ENCODE measurements at places on chromosomes 2 and 18. TPM values are rescaled to one million over a fixed set of nuclear protein-coding genes. Genes with fewer than 3 reads are reported as not detected.
A peak's percentile ranks its signal among the peaks of the same experiment; 100 is the strongest.

TBR1 gene
- not detected for total RNA-seq

DNA sequence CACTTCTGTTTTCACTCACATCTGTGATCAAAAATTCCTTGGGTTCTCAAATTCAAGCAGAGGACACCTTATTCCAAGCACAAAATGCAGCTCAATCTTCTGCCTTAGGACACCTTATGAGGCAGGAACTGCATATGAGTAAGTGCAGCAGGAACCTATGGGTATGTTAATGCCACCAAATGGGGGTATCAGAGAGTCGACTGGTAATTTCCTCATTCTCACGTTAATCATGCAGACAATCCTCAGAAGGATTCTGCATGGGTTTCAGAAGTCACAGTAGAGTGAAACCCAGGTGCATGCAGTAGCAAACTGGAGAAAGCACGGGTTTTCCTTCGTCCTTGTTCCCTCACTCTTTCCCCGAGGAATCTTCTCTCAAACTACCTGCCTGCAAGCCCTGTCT lies 452.8 kb downstream of the CBLN2 start:
- no peak overlapping the region for H3K4me3 ChIP-seq
- H3K36me3 ChIP-seq: no peaks in the 10 kb centered on the region
- H3K27ac ChIP-seq: no peak overlapping the region

DNA sequence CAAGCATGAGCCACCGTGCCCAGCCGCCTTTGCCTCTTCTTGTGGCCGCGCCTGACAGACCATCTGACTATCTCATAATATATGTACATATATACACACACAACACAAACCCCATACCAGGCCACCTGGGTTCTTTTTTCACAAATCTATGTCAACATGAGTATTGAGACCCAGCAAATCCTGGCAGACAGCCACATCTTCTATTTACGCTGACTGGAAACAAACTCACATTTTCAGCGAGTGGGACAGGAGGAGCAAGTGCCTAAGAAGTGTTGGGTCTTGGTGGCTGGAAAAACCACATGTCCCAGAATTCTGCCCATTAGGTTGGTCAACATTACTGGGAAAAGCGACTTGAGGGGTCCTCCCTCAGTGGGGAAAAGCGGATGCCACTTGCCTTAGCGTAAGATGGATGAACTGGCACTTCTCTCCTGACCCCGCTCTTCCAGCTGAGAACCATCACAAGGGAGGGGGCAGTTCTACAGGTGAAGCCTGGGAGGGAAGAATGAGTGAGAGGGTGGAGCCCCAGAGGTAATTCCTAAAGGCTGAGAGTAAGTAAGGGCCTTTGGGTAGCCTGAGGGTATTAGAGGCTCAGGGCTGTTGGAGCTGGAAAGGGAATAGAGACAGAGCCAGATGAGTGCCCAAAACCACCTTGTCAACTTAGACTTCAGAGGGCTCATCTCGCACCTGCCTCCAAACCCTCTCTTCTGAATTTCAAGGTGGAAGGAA lies 1.9 kb downstream of the SCYGR3 start:
- H3K36me3 ChIP-seq: no peaks in the 10 kb centered on the region
- DNase-seq: no peak
- no peak overlapping the region for H3K27ac ChIP-seq
- H3K27me3 ChIP-seq: peaks cover 14% of the 10 kb centered on the region
- no peaks in the 10 kb centered on the region for H3K4me1 ChIP-seq
- H3K4me3 ChIP-seq: no peak overlapping the region

IL1RN gene
- 20.5 TPM for total RNA-seq

SRD5A2 gene
- not detected for total RNA-seq

DNA sequence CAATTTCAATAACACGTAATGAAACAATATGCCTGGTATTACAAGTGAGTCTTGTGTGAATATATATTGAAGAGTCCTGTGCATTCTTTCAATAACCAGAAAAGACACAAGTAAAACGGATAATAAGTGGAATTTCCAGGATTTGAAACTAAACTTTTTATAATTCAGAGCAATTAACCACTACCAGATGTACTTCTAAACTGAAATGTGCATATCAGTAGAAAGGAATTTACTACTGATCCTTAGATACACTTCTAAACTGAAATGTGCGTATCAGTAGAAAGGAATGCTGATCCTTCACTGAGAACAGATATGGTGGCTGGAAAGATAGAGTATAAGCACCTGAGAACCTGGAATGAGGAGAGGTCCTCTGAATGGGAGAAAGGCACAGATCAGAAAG lies 470.9 kb upstream of the SPHKAP start:
- H3K27me3 ChIP-seq: no peaks in the 10 kb centered on the region
- no peaks in the 10 kb centered on the region for H3K4me1 ChIP-seq
- DNase-seq: no peak
- H3K27ac ChIP-seq: no peak overlapping the region

GRCh38 chr2:80971-81736 lies 34.8 kb upstream of the FAM110C start:
- no peak overlapping the region for H3K4me3 ChIP-seq
- H3K27me3 ChIP-seq: peaks cover 27% of the 10 kb centered on the region
- H3K27ac ChIP-seq: no peak overlapping the region
- H3K36me3 ChIP-seq: no peaks in the 10 kb centered on the region
- H3K4me1 ChIP-seq: no peaks in the 10 kb centered on the region

DNA sequence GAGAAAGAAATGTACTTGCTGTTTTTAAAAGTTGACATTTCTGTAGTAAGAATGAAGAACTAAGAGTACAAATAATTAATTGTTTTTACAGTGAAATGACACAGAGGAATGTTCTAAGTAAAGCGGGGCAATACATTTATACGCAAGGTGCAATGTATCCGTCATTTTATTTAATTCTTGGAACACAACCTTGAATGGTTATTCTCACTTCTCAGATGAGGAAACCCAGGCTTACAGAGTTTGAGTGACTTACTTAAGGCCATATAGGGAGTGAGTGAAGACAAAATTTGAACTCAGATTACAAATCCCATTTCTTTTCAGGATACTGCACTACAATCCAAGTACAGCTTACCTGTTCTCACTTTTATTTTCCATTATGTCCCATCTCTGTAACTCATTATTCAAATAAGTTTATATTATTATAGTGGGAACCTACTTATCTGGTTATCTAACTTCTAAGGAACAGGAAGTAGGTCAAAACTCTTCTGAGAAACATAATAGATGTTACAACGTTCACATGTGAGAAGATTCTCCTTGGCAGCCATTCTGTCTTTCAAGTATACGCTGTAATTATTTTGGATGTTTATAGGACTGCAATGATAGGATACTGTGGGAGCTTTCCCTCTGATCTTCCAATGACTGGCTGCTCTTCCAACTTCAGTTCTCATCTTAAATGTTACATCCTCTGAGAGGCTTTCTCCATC lies 12.3 kb upstream of the STK17B start:
- H3K4me1 ChIP-seq: peaks cover 11% of the 10 kb centered on the region
- H3K4me3 ChIP-seq: no peak overlapping the region
- no peak for DNase-seq
- peaks cover 3% of the 10 kb centered on the region for H3K27me3 ChIP-seq
- no peak overlapping the region for H3K27ac ChIP-seq

- no peaks in the 10 kb centered on the region for H3K36me3 ChIP-seq
- no peak overlapping the region for H3K27ac ChIP-seq
- H3K4me1 ChIP-seq: no peaks in the 10 kb centered on the region
- DNase-seq: no peak
Measured at GRCh38 chr2:101931402-101931801, 60.4 kb upstream of the IL1R2 start.

PCARE gene
- total RNA-seq: not detected

- H3K4me3 ChIP-seq: no peak overlapping the region
- H3K36me3 ChIP-seq: peaks cover 4% of the 10 kb centered on the region
- H3K27ac ChIP-seq: no peak overlapping the region
- no peak for DNase-seq
Measured at GRCh38 chr18:55489034-55489986, 98.7 kb downstream of the TCF4 start.

DNA sequence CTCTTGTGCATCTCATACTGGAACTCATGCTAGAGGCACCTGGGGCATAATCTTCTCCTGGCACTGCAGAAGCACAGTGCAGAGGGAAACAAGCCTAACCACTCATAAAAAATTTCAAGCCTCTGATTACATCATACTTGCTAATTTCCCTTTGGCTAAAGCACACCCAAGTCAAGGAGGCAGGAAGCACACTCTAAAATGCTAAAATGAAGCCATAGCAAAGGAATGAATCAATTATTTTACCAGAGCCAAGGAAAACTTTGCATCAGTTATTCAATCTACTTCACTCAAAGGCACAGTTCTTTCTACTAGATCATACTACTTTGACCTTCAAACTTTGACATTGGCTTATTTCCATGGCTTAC lies 79.6 kb upstream of the SPOPL start:
- peaks cover 10% of the 10 kb centered on the region for H3K4me1 ChIP-seq
- H3K36me3 ChIP-seq: peaks cover 15% of the 10 kb centered on the region
- no peak for DNase-seq

DNA sequence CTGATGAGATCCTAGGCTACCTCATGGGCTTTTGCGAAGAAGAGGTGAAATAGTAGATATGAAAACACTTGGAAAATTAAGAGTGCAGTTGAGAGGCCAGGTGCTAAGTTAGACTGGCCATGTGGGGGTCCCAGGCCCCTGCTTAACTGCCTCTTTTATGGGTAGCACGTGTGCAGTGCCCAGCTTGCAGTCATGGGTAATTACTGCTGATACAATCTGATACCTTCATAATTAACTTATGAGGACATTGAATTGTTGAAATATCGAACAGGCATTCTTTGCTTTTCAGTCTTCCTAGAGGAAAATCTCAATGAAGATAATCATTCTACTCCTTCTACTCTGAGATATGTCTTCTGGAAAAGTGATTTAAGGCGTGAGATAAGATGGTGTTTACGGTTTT lies 11.6 kb downstream of the TRAF3IP1 start:
- peaks cover 16% of the 10 kb centered on the region for H3K36me3 ChIP-seq
- no peak overlapping the region for H3K4me3 ChIP-seq
- no peak overlapping the region for H3K27ac ChIP-seq
- H3K27me3 ChIP-seq: no peaks in the 10 kb centered on the region
- H3K4me1 ChIP-seq: no peaks in the 10 kb centered on the region

DNA sequence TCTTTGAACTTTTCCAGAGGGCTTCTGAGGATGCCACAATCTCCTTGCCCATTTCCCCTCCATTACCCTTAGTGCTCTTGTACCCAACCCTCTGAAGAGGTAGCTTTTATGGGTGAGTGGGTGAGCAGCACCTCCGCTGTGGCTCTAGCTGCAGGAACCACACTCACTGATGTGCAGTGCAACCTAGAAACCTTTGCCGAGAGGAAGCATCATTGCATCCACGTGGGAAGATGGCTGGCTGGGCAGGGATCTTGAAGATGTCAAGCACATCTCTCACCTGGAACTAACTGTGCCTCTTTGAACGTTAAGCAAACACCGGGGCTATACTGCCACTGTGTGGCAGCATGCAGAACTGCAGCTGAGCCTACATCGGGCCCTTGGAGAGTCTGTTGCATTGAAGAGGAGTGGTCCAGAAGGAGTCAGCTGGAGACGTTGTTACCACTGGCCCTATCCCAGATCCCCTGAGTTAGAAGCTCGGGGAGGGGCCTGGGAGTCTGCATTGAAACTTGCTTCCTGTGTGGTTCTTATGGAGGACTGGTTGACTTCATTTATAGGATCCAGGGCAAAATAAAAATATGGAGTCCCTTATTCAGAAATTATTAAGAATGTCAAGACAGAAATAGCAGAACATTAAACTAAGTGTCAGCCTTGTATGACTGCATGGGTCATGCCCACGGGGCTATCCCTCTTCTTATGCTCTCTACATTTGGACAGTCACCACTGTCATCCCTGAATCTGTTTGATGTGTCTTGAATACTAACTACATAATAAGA lies 28.7 kb downstream of the IGFBP5 start:
- H3K4me1 ChIP-seq: peaks cover 14% of the 10 kb centered on the region
- no peak overlapping the region for H3K27ac ChIP-seq
- DNase-seq: peak; percentile 82

DNA sequence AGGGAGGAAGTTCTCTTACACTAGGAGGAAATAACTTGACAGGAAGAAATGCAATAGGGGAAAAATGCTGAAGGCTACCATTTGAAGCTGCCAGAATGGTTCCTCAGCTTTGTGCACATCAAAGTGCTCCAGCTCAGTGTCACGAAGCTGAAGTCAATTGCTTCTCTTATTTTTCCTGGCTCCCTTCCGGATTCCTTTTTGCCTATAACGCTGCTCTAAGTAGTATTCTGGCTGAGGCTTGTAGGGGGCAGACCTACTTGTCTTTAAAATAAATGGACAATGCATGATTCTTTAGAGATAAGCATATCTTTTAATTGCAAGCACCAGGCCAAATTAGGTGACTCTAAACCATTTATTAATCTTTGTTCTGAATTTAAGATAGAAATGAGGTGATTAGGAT lies 60.3 kb upstream of the SCN1A start:
- H3K4me3 ChIP-seq: no peak overlapping the region
- H3K36me3 ChIP-seq: no peaks in the 10 kb centered on the region
- no peak for DNase-seq
- H3K4me1 ChIP-seq: peaks cover 12% of the 10 kb centered on the region
- no peaks in the 10 kb centered on the region for H3K27me3 ChIP-seq

All from type B pancreatic cell (in vitro differentiated cells).